ENCODE measurements at places on chromosomes 2 and 18.

- DNase-seq = no peak
These were observed 413.6 kb upstream of the KCNH7 start for GRCh38 chr2:163252199-163252598.

DNA sequence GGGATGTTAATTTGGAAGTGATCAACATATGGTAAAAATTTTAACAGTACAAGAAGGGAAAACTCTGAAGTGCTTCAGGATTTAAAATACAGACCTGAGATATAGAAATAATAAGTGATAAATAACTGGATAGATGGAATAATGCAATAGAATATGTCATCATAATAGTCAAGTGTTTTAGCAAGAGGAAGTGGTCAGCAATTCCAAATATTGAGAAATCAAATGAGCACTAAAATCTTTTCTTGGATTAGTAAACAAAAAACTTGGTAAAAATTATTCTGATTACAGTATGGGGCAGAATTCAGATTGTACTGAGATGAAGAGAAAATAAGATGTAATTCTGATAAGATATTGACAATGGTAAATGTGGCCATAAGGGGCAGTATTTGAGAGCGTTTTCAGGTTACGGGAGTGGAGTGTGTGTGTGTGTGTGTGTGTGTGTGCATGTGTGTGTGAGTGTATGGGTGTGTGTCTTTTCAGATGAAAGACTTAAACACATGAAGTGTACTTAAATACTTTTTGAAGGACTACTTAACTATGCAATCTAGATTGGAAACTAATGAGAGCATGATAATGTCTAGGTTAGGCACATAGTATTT lies 217.9 kb upstream of the ITGA4 start:
- no peak for DNase-seq

GRCh38 chr2:238418196-238418998 lies 8.3 kb upstream of the ASB1 start:
- DNase-seq = no peak

- no peak for DNase-seq
These were observed 52.5 kb downstream of the SERTAD2 start for GRCh38 chr2:64601034-64601754.

DNA sequence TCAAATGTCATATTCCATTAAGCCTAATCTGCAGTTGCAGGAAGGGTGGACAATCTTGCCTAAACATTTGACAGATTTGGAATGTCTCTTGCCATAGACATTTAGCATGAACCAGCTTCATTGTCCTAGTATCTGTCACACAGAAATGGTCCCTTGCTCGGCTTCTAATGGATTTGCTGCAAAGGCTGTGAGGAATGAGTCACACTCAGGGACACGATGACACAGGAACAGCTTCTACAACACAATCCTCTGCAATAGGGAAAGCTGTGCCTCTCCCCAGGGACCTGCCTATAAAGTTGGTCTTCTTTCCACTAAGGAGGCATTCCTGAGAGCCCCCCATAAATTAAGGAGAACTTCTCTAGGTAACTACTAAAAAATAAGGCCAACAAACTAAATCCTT lies 155.1 kb upstream of the L3MBTL4 start:
- DNase-seq = peak; percentile 12

DNA sequence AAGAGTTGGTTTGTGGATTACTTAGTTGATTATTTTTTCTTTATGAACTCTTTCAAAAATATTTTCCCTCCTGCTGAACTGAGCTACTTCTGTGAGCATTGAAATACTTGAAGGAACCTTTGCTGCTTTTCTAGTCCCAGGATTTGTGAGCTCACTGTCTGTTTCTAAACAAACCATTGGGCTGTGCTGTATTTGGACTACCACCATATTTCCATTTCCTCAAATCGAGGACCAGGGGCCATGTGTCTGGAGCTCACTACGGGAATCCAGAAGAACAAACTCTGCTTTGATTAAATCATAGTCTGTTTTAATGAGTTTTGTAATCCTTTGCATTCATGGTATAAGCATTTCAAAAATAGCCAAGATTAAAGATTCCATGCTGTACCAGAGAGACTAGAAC lies 1.3 kb downstream of the MRPL33 start:
- no peak for DNase-seq

GRCh38 chr2:64853894-64854293 lies 135.3 kb upstream of the SLC1A4 start:
- DNase-seq = no peak

DNA sequence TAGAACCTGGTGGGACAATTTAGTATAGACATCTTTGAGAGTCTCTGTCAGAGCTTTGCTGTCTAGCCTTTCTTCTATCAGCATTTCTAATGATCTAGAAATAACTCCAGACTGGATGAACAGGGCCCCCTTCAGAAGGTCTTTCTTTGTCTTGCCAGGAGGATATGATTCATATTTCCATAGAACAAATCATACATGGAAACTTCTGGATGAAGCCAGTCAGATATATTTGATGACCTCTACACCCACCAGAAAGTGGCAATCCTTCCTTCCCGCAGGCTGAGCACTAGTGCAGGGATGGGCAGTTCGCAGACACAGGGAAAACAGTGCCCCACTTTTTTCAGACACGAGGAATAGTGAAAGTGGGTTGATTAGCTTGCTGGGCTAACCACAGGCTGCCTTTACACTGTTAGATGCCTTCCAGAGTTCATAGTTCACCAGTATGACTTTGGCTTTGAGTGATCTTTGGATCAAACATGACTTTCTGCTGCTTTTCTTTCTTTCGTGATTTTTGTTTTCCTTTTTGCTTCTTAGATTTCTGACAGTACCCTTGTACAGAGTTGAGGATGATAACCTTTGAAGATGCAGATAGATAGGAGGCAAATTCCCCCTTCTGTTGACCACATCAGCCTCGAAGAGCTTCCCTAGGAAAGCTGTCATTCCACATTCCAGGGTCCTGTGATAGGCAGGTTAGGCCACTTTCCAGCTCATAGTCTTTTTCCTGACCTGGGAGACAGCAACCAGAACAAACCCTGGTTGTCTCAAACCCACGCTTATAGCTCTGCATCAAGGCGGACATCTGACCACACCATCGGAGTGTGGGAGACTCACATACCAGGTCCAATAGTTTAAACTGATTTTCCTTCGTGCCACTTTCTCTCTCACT lies 237.0 kb downstream of the ZNF407 start:
- DNase-seq = no peak

DNA sequence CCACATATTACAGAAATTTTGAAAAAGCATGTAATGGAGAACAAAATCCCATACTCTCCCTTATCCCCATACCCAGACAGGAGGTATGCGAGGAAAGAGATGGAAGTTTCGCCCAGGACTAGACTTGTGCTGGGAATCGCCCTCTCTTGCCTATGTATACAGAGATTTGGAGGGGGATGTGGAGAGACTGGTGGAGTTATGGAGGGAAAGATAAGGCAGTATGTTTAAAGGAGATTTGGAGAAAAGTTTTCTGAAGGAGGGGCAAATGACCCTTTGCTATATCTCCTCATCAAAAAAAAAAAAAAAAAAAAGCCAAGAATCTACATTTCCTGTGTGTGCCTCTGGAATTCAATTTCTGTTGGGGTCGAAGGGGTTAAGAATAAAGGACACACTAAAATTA lies 75.3 kb downstream of the MERTK start:
- DNase-seq = no peak
